ENCODE measurements at places on chromosomes 6 and 20. TPM values are rescaled to one million over a fixed set of nuclear protein-coding genes. Genes with fewer than 3 reads are reported as not detected.

FLRT3 gene
- 35.9 TPM for total RNA-seq

DCBLD1 gene
- 21.6 TPM for total RNA-seq

SCRT2 gene
- not detected for total RNA-seq

RBM38 gene
- 6.4 TPM for total RNA-seq

IP6K3 gene
- 2.4 TPM for total RNA-seq

ME1 gene
- total RNA-seq = 9.0 TPM

CLPSL1 gene
- not detected for total RNA-seq

NFATC2 gene
- 5.1 TPM for total RNA-seq
